ENCODE measurements at places on chromosomes 7 and 10.

- no peak for DNase-seq
Measured at GRCh38 chr7:132270517-132270916, 305.8 kb downstream of the PLXNA4 start.

GRCh38 chr7:85172530-85172941, 14.3 kb downstream of the SEMA3D start:
- no peak for DNase-seq

DNA sequence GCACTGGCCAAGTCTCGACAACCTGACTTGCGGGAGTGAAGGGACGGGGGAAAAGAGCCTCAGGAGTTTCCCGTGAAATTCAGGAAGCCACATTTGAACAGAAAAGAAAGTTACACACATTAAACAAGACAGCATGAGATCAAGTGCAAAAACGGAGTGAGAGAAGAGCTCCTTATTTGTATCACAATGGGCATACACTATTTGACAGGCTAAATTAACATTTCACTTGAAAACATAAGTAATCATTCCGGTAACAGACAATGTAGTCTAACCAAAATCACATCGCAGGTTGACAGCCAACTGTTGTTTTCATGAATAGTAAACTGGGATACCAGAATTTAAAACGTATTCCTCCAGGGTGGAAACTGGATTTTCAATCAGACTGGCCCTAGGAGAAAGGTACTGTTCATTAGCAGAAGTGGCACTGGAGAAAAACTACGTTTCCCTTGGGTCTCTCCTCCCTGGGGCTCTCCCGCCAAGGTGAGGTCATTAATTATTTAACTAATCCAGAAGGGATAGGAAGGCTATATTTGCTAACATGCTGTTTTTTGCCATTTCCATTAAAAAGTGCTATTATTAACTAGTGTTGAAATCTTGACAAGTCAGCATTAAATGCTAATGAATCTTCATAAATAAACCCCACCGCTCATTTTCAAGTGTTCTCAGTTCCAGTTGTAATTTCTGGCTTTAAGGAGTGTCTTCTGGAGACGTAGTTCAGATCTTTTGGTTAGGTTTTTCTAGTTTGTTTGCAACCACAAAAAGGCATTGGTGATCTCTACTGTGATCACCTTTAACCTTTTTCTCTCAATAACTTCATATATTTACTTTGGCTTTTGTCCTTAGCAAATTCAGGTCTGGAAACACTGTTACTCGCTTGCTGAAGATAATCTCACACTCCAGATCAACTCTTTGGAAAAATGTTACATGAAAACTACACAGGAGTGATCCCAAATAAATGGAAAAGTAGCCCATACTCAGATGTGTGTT, 25.1 kb downstream of the RHEB start:
- no peak for DNase-seq

DNA sequence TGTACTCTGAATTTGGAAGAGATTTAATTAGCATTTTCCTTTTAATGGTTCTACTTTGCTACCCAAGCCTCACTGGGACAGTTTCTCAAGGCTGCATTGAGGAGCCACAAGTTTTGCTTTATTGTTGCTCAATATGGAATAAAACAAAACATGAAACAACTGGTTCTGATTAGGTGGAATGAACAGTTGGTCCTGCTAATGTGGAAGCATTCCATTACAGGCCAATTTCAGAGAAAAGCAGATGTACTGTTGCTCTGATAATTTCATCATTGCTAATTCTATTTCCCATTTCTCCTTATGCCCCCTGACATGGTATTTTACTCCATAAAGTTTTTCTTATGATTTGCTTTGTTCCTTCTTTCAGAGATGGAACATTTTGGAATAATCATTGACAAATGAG, 66.0 kb upstream of the PAPSS2 start:
- DNase-seq = no peak

DNA sequence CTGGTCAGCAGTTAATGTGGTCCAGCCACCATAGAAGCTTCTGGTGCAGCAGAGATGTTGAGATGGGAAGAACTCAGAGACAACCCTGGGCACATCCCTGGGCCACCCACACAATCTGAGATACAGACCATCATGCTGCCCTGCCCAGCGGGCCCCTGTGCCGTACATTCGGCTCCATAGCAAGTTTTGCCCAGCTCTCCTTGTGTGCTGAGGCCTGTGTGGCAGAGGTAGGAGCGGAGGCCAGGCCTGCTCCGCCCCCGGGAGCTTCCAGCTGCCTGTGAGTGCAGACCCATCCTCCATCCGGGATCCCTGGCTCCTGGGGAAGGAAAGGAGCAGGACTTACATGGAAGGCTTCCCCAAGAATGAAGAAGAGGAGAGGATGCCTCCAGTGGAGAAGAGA, 140.3 kb downstream of the NEURL1 start:
- DNase-seq = no peak

DNA sequence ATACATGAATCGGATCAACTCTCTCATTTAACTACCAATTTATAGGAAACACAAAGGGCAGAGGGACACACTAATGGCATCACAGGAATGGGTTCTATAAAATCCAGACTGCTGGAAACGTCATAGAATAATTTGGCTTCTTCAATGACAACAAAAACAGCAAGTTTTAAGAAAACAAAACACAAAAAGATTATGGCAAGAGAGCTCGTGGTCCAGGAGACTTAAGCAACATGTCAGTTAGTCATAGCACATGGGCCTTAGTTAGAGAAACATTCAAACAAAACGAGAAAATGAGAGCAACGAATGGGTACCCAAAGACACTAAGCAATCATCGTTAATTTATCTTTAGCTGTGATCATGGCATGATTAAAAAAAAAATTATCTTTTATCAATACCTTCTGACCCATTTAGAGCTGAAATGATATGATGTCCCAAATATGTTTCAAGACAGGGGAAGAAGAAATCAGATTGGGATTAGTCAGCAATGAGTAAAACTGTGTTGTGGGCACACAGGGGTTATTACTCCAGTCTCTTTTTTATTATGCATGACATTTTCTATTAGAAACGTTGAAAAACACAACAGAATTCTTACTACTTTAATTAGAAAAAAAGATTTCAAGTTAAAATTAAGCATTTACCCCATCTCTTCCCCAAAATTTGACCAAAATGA, 28.3 kb downstream of the NCAPG2 start:
- no peak for DNase-seq

GRCh38 chr10:125095776-125096175, 64.6 kb downstream of the CTBP2 start:
- no peak for DNase-seq

GRCh38 chr10:130763491-130763890, 548.0 kb downstream of the TCERG1L start:
- DNase-seq = no peak

Data from lower lobe of right lung (tissue), 2 donors.